Stimulated activated CD8-positive, alpha-beta memory T cell treated with anti-CD3 and anti-CD28 coated beads, Interleukin-7, amount 100 ng/mL, for 4 hours (primary cell): ENCODE measurements at places on chromosomes 11 and 22.

- DNase-seq, result no peak
Observed at GRCh38 chr11:71323876-71324526, 71.6 kb upstream of the SHANK2 start.

DNA sequence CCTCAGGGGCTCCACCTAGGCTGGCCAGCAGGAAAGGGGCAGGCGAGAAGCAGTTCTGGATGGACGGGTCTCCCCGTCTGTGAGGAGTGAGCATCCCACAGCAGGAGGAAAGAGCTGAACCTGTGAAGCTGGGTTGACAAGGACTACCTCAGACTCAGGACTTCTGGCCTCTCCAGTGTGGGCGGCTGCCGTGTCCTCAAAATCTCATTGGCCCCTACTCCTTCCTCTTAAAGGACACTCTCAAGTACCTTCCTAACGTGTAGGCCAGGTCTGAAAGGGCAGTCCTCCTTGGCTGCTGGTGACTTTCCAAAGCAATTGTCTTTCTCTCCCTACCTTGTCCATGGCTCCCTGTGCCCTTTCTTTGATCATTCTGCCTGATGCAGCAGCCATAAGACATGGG lies 107.0 kb upstream of the AKIP1 start:
- DNase-seq, result no peak

- no peak for DNase-seq
Observed at GRCh38 chr22:40436505-40437431, 66.4 kb downstream of the SGSM3 start.

- no peak for DNase-seq
Observed at GRCh38 chr11:128893578-128894285, 2.6 kb downstream of the KCNJ5 start.

DNA sequence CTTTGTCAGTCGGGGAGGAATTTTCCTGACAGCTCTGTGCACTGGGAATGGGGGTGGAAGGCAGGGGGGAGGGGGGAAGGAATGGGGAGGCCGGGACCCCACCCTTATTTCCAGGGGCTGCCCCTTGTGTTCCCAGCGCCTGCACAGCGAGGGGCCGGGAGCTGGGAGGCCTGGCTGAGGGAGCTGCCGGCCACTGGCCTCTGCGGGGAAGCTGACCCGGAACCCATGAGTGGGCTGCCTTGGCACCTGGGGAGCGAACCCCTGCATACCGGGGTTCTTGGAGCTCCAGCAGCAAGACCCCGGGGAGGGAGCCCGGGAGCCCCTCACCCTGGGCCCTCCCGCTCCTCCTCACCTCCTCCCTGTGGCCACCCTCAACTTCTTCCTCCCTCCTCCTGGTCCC lies 3.5 kb downstream of the H19 start:
- no peak for DNase-seq

DNA sequence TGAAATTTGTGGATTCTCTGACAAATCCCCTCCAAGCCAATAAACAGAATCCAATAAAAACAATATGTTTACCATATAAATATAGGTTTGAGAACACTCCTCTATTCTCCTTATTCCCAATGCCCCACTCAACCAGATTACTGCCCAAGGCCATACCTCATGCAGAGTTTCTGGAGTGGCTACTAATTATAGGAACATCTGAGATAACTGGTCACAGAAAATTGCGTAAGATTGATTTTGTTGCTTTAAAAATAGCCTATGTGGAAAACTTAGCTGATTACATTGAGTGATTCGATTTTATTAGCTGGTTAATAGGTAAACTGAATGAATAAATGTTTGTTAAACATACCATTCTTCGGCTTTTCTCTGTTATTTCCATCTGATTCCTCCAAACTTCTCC lies 48.0 kb downstream of the ME3 start:
- no peak for DNase-seq

DNA sequence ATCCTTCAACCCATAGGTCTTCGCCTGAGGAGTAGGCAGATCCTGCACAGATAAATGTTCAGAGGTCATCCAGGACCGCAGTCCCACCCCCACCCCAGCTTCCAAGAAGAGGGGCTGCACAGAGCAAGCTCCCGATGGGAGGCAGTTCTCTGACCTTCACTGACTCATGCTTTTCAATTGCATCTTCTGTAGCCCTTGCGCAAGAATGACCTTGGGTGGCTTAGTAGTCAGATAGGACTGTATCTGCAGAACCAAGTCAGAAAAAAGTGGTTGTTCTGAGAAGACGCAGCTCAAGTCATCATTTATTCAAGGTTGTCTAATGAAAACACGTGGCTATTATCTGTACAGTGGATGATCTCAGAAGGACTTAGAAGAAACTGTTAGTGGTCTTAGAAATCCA lies 16.4 kb upstream of the GRAMD1B start:
- no peak for DNase-seq

DNA sequence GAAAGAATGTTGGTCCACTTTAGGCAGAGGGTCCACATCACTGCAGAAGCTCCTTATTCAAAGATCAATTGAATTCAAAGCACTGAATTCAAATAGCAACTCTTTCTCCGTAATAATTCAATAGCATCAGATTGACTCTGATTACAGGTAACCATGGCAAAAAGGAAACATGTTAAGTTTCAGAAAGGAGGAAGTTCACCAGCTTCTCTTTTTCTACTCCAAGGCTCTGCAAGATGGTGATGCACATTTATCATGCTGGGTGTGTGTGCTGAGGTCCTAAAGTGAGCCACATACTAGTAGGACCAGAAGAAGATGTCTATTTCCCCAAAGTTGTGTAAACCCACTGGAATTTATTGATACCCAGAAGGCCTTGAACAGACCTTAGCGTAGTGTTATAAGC lies 18.0 kb upstream of the DRD2 start:
- no peak for DNase-seq

DNA sequence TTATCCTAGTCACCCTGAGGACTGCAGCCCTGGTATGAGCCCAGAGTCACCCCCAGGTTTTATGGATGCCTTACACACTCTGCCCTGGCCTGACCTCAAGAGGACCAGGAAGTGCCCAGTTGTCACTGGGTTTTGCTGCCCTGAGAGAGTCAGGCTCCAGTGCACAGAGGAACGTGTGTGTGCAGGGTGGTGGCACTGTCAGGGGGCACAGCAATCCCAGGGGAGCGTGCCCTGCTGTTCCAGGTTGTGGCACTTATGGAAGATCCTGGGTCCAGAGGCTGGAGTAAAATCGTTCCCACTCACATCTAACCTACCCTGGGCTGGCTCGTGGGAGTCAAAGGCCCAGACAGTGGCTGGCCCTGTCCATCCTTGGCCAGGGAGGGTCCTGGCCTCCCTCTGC lies 7.6 kb downstream of the APOBEC3A start:
- no peak for DNase-seq

DNA sequence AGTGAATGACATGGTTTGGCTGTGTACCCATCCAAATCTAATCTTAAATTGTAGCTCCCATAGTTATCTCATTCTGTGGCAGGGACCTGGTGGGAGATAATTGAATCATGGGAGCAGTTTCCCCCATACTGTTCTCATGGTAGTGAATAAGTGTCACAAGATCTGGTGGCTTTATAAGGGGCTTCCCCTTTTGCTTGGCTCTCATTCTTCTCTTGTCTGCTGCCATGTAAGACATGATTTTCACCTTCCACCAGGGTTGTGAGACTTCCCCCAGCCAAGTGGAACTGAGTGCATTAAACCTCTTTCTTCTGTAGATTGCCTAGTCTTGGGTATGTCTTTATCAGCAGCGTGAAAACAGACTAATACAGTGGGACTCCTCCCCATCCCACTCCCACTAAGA lies 11.1 kb downstream of the OR5A2 start:
- no peak for DNase-seq

- no peak for DNase-seq
Observed at GRCh38 chr11:107705027-107705426, 6.8 kb downstream of the SLN start.

GRCh38 chr11:32427616-32427934 lies 7.8 kb downstream of the WT1 start:
- DNase-seq, result no peak

DNA sequence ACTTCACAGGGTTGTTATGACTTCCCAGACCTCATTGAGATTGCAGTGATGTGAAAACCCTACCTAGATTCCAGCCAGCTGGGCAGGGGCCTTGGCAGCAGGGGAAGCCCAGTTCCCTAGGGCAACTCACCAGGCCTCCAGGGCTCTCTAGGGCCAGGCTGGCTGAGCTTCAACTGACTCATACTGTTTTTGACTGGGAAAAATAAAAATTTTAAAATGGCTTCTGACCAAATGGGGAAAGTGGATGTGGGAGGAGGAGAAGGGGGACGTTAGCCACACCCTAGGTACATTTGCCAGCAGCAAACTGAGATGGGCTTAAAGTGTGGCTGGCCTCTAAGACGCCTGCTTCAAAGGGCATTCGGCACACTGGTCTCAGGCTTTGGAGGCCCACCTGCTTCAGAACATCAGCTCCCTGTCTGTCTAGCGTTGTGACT lies 39.0 kb downstream of the BMAL1 start:
- DNase-seq, result no peak

DNA sequence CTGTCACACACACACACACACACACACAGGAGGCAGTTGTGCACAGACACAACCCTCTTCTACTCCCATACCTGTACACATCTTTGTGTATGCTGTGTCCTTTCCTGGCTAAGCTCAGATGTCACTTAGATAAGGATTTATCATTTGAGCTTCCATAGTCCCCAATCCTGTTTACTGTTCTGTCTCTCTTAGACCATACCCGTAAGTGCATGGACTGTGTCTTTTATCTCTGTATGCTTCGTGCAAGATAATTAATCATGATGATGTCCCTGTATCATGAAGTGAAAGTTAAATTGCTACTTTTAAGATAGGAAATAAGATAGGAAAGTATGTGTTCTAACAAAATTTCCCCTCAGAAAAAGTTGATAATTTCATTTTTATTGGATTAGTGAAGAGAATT lies 30.3 kb downstream of the PRMT3 start:
- no peak for DNase-seq
